ENCODE measurements at places on chromosomes 13 and 19.

DNA sequence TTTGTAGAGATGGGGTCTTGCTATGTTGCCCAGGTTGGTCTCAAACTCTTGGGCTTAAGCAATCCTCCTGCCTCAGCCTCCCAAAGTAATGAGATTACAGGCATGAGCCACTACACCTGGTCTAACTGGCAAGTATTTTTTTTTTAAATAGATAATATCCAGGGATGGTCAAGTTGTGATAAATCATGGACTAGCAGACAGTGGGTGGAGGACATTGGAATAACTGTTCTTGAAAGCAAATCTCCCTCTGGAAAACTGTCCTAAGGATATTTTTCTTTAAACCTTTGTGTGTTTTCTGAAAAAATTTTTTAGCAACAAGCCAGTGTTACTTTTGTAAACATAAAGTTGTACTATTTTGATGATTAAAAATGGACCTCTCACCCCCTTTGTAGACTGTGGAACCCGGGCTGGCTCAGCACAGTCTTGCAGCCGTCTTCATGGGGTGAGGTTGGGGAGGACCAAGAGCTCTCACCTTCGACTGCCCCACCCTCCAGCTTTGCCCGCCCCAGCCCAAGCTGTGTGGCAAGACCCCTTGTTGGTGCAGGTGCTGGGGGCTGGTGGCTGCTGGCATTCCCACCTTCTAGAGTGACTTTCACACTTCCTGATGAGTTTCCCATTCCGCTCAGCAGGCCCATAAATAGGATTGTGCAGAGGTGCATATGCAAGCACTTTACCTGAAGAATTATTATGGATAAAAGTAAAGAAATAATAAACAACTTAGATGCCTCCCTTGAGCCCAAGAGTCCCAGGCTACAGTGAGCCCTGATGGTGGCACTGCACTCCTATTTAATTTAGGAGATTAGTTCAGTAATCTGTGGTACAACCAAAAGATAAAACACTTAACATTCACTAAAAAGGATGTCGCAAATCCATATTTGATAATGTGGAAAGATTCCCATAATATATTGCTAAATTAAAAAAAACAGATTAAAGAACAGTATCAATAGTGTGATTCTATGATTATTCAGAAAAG is 107.3 kb downstream of the GADD45B start:
- DNase-seq, result no peak

DNA sequence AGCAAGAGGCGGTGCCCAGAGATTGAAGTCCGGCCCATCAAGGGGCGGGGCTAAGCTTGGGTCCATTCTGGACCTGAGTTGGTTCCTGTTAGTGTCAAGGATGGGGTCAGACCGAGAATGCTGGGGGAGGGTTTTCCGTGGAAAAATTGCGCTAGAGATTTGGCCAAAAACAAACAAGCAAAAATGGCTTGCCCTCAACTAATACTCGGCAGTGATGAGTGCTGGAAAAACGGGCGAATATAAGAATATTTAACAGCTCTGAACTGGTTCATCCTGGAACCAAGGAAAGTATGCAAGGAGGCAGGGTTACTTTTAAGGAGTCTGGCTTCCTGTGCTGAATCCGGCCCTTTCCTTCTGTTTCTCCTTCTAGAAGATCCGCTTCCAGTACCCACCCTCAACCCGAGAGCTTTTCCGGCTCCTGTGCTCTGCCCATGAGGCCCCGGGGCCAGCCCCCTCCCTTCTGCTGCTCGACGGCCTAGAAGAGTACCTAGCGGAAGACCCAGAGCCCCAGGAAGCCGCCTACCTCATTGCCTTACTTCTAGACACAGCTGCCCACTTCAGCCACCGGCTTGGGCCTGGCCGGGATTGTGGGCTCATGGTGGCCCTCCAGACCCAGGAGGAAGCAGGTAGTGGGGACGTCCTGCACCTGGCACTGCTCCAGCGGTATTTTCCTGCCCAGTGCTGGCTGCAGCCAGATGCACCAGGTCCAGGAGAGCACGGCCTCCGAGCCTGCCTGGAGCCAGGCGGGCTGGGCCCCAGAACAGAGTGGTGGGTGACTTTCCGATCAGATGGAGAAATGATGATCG is 880 bp downstream of the SWSAP1 start:
- no peak for DNase-seq

DNA sequence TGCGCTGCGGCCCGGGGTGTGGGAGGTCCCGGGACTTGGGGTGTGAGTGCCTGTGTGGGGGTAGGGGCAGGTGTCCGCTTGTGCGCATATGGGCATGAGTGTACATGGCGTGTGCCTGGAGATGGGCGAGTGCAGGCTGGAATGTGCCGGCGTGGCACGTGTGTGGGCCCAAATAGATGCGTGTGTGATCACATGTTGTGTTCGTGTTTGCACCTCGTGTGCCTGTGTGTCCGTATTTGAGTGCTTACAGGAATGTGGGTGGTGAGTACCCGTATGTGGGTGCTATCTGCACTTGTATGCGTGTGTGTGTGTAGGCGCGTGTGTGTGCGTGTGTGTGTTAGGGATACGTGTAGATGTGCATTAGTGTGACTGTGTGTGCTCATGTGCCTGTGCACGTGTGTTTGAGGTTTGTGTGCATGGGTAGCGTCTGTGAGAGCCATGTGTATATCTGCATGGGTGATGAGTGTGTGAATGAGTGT is 3.4 kb downstream of the ZNF536 start:
- no peak for DNase-seq

GRCh38 chr19:46958532-46958931 is 61.1 kb upstream of the NPAS1 start:
- no peak for DNase-seq

GRCh38 chr13:48977973-48978372 is 2.3 kb downstream of the FNDC3A start:
- DNase-seq, result no peak

- no peak for DNase-seq
These were observed 5.3 kb downstream of the SBNO2 start for GRCh38 chr19:1168572-1169410.

GRCh38 chr13:29740961-29741360 is 109.5 kb downstream of the UBL3 start:
- DNase-seq, result no peak

DNA sequence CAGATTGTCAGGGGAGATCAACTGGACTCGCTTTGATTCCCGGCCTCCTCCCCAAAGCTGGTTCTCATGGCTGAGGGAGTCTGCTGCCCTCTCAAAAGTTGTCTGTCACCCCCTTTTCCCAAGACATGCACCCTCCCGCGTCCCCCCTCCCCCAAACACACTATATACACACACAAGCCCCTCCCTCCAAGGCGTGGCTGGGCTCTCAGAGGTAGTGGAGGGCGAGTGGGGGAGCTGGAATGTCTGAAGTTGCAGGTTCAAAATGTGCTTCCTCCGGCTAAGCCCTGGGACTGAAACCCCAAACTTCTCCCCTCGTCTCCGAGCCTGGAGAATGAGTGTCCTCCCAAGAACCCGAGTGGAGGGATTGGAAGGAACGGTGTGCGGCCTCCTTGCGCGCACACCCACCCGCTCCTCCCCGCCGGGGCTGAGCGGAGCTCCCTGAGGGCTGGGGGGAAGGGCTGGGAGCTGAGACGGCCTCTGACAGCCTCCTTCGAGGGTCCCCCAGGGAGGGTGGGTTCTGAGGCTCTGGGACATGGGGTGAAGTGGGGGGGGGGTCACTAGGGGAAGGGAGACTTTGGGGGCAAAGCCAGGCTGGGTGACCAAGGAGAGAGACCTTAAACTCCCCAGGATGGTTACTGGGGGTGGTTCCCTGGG is 9.9 kb upstream of the MEIS3 start:
- no peak for DNase-seq

DNA sequence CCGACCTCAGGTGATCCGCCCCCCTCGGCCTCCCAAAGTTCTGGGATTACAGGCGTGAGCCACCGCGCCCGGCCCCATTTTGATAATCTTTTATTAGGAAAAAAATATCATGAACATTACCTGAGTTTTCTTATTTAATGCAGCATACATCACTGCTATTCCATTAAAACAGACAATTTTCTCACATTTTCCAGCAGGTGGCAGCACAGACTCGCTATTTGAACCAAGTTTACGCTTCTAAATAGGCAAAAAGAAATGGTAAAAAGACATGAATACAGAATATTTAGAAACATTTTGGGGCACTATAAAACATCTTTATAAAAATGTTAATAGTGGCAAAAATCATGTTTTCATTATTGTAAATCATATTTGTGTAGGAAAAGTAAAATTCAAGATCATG is 903.1 kb downstream of the SLITRK6 start:
- no peak for DNase-seq

GRCh38 chr13:91162180-91162579 is 185.3 kb upstream of the MIR17HG start:
- DNase-seq, result no peak

- no peak for DNase-seq
These were observed 99.8 kb downstream of the LACC1 start for GRCh38 chr13:43979492-43979891.

- no peak for DNase-seq
These were observed 458.7 kb downstream of the MYO16 start for GRCh38 chr13:109087916-109088623.

Measured in cerebellar nuclear complex (tissue), 1 donor.